ENCODE measurements at places on chromosomes 13 and 19.

DNA sequence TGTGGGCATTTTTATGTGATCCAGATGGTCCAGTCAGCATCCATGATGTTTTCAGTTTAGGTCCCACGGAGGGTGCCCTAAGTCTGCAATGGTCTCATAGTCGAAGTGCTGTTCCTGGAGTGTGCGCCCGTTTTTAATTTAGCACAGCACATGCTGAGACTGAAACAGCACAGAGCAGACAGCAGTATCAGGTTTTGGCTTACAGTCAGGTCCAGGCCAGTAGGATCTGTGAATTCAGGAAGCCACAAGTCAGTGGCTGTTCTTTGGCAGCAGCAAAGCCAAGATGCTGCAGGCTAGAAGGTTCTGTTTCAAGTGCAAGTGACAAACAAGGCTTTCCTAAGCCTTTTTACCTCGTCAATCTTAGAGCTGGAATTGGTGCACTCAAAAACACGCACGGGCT is 18.3 kb downstream of the FBXO27 start:
- DNase-seq = no peak

GRCh38 chr13:59475911-59476310 is 687.8 kb downstream of the DIAPH3 start:
- no peak for DNase-seq

DNA sequence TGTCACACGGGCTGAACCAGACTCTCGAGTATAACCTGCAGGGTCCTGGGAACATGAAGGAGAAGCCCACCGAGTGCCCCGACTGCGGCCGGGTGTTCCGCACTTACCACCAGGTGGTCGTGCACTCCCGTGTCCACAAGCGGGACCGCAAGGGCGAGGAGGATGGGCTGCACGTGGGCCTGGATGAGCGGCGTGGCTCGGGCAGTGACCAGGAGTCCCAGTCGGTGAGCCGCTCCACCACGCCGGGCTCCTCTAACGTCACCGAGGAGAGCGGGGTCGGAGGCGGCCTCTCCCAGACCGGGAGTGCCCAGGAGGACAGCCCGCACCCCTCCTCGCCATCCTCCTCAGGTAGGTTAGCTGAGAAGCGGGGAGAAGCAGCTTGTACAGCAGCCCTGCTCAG is 73.2 kb downstream of the ZNF536 start:
- no peak for DNase-seq

- DNase-seq = no peak
These were observed 11.1 kb upstream of the ZNF235 start for GRCh38 chr19:44315883-44316282.

- no peak for DNase-seq
These were observed 69.1 kb downstream of the HSPH1 start for GRCh38 chr13:31092646-31093045.

GRCh38 chr13:96091164-96092117 is 1.5 kb downstream of the HS6ST3 start:
- DNase-seq = no peak

DNA sequence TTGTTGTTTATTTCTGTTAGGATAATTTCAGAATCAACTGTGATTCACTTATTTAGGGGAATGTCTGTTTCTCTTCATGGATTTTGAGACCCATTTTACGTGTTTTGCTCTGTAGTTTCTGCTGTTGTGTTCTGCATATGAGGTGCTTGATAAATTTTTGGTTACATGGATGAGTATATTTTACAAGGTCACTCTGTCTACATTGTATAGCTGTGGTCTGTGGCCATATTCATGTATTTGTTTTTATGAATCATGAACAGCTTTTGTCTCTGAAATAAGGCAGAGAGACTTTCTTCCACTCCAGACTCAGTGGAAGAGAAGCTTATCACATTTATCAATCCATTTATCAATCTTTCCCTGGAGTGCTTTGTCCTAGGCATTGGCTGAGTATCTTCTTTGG is 56.6 kb downstream of the PDS5B start:
- DNase-seq = no peak

DNA sequence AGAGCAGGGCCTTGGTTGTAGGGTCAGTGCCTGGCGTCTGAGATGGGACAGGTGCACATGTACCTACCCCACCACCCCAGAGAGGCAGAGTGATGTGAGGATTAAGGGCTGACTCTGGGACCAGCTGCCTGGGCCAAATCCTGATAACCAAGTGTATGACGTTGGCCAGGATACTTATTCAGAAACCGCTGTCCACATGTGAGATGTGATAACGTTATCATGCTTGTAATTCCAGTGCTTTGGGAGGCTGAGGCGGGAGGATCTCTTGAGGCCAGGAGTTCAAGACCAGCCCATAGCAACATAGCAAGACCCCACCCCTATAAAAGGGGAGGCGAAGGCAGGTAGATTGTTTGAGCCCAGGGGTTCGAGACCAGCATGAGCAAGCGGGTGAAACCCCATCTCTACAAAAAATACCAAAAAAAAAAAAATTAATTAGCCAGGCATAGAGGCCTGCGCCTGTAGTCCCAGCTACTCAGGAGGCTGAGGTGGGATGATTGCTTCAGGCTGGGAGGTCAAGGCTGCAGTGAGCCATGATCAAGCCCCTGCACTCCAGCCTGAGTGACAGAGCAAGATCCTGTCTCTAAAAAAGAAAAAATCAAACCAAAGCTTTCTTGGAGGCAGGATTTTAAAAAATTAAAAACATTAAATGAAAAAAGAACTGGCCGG is 10.0 kb downstream of the ADGRE5 start:
- no peak for DNase-seq

DNA sequence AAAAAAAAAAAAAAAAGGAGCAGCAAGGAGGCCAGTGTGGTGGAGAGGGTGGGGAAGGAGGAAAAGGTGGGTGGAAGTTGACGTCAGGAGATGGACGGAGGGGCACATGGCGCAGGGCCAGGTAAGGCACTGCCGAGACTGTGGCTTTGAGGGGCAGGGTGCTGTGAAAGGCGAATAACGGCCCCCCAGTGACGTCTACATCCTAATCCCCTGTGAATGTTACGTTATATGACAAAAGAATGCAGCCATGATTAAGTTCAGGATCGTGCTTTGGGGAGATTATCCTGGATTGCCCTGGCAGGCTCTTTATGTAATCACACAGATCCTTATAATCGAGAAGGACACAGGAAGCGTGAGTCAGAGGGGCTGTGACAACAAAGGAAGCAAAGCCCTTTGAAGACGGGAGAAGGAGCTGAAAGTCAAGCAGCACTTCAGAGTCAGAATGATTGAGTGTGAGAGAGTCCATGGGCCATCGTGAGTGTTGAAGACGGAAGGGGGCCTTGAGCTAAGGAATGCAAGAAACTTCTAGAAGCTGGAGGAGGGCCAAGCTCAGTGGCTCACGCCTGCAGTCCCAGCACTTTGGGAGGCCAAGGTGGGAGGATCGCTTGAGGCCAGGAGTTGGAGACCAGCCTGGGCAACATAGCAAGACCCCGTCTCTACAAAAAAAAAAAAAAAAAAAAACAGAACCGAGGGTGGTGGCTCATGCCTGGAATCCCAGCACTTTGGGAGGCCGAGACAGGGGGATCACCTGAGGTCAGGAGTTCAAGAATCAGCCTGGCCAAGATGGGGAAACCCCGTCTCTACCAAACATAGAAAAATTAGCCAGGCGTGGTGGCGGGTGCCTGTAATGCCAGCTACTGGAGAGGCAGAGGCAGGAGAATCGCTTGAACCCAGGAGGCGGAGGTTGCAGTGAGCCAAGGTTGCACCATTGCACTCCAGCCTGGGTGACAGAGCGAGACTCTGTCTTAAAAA is 13.8 kb upstream of the CEACAM16 start:
- no peak for DNase-seq

DNA sequence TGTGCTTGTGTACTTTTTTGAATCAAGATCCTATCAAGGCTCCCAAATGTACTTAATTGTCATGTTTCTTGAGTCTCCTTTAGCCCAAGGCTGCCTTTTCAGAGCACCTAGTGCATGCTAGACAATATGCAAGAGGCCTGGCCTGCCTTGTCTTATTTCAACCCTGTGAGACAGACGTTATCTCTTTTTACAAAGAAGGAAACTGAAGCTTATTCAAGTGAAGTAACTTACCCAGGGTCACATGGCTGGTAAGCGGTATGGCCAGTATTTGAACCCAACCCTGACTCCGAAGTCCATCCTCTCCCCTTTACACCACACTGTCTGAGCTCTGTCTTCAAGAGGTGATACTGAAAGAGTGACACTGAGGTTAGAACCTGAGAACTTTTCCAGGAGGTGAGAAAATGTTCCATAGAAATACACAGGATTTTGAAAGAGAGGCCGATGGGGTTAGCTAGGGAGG is 505.1 kb downstream of the FOXO1 start:
- DNase-seq = no peak

DNA sequence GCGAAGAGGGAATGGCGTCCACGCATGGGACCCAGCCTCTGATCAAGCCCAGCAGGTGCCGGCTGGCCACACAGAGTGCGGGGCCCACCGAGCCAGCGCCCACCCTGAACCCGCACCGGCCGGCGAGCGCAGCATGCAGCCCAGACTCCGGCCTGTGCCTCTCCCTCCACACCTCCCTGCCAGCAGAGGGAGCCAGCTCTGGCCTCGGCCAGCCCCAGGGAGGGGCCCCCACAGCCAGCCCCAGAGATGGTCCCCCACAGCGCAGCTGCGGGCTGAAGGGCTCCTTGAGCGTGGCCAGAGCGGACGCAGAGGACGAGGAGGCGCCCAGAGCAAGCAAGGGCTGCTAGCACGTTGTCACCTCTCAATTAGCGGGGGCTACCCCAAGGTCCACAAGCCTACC is 904.5 kb downstream of the SLITRK6 start:
- DNase-seq = no peak

DNA sequence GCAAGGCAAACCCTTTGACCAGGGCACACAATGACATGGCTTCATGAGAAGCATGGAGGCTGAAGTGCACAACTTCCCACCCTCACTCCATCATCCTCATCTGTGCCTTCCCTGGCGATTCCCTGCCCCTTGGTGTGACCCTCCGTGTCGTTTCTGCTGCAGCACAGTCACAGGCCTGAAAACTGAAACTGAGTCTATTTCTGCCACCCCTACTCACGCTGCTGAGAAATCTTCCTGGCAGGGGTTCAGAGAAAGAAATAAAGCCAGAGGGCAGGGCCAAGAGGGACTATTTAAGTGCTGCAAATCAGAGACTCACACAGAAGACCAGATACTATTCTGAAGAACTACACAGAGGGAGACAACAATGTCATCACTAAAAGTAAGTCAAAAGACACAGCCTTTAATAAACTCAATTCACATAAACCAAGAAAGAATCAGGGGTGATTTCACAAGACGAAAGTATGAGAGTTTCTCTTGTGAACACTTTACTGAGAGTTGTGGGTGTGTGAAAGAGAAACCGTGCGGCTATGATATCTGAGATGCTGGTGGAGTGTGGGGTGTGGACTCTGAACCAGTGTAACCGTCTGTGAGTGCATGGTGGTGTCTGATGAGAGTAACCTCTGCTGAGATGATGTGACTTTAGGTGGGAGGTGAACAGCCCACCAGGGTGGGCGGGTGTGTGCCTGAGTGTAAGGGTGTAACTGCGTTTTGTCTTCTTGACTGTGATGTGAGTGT is 23.5 kb downstream of the LGALS16 start:
- no peak for DNase-seq

GRCh38 chr13:49245101-49245500 is 2.6 kb upstream of the CDADC1 start:
- no peak for DNase-seq

DNA sequence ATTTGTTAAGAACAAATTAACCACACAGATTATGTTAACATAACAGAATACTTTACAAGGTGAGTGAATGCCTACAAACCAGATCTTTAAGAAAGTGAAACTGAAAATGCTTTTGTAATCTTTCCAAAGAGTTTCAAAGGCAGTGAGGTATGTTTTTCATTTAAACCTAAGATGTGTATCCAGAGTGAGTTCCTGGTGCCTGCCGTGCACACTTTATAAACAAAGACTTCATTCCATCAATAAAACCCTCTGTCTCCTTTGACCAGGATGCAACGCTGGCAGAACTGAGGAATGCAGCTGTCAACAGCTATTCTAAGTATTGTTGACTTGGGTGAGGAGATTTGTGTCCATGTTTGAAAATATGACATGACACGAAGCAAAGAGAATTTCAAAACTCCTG is 344.6 kb downstream of the DNAJC15 start:
- DNase-seq = no peak

DNA sequence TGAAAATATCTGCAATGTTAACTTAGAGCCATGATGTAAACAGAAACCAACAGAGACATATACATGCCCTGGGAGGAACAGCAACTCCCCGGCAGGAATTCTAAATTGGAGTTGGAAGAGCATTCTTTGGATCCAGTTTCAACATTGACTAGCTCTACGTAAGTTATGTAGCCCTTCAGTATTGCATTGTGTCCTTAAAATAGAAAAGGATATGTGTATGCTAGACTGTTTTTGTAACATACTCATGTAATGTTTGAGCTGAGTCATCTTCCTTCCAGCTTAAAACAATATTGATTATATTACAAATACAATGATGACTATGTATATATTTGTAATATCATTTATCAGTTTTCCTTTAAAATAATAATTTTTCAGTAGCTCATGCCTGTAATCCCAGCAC is 1422.2 kb upstream of the PCDH20 start:
- DNase-seq = no peak

- no peak for DNase-seq
These were observed 147.6 kb upstream of the RXFP2 start for GRCh38 chr13:31591642-31592233.

GRCh38 chr13:81987159-81987558 is 1646.2 kb upstream of the SPRY2 start:
- DNase-seq = no peak

DNA sequence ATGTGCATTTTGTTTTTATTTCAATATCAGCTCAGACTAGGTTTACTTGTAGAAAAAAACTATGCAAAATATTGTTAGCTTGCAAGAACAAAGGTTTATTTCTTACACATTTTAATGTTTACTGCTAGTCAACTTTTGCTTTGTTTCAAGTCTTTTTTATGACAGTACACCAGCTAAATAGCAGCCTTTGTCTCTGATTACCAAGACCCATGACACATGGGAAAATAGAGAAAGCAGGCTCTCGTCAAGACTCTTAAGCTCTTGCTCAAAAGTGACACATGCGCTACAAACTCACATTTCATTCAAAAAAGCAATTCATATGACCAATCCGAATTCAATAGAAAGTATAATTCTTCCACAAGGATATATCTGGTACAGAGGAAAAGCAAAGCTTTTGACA is 642.3 kb upstream of the SLITRK1 start:
- DNase-seq = no peak

DNA sequence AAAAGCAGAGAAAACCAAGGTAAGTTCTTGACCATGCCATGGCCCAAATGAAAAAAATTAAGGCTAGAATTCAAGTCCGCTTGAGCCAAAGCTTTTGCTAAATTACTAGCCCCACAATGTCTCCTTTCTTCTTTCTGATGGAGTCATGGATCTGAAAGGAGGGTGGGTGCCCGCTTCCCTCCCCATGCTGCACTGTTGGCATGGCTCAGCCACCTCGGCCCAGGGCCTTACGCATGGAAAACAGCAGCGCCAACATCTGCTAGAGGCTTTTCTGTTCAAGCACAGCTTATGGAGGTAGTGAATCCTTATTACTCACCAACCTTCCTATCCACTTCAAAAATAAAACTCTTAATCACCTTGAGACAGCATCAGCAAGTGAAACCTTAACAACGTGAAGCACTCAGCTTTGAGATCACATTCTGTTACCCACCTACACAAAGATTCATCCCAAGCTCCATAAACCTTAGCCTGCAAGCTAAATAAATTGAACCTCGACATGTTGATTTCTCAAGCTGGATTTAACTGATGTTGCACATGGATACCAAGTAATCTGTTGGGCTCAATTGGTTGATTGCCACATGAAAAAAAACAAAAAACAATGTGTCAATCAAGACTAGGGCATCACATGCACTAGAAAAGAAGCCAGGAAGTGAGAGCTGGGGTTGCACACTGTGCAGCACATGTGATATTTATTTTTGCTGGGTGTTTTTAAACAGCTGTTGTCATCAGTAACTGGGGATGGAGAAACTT is 43.4 kb downstream of the TPT1 start:
- no peak for DNase-seq

All from GOT3 (cell line).